ENCODE measurements at places on chromosomes 4 and X. TPM values are rescaled to one million over a fixed set of nuclear protein-coding genes. Genes with fewer than 3 reads are reported as not detected.

GRCh38 chr4:45294464-45294863 lies 568.1 kb upstream of the GNPDA2 start:
- no peaks in the 10 kb centered on the region for H3K36me3 ChIP-seq
- H3K4me3 ChIP-seq = no peak overlapping the region
- H3K27ac ChIP-seq = no peak overlapping the region

DNA sequence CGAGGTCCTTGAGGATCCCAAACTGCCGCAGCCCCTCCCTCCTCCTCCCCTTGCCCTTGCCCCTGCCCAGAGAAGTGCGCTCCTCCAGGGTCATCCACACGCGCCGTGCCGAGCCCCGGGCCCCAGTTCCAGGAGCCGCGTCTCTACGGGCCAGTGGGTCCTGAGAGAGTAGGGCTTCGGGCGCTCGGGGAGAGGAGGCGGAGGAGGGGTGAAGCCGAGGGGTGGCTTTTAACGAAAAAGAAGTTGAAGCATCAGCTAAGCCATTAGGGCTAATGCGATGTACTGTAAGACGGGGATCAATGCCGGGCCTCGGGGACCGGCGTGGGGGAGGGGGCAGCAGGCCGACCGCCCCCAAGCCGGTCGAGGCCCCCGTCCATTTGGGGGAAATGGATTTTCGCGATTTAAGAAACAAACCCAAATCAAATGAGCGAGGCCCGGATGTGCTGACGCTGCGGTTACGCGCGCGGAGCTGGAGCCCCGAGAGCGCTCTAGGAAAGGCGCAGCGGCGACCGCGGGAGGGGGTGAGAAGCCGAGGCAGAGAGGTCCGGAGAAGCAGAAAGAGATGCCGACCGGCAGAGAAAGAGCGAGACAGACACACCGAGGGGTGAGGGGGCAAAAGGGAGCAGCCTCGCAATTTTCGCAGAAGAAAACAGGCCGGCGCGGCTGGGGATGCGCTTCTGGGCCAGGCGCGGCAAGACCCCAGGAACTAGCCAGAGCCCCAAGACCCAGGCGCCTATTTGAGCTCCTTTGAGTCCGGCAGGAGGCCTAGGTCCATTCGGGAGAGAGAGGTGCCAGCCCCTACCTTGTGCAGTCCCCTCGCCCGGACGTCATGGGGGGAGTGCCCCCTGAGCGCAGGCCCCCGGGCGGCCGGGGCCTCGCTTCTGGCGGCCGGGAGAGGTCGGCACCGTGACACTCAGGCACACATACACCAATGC lies 13.6 kb downstream of the HMX1 start:
- no peak overlapping the region for H3K4me3 ChIP-seq
- no peak overlapping the region for H3K27ac ChIP-seq
- H3K27me3 ChIP-seq = peaks cover 69% of the 10 kb centered on the region

- H3K4me3 ChIP-seq = no peak overlapping the region
- H3K36me3 ChIP-seq = no peaks in the 10 kb centered on the region
- DNase-seq = peak; percentile 46
- H3K4me1 ChIP-seq = no peaks in the 10 kb centered on the region
These were observed 125.8 kb downstream of the HMX1 start for GRCh38 chr4:8745826-8746225.

Gene TLR8
- total RNA-seq = not detected

DNA sequence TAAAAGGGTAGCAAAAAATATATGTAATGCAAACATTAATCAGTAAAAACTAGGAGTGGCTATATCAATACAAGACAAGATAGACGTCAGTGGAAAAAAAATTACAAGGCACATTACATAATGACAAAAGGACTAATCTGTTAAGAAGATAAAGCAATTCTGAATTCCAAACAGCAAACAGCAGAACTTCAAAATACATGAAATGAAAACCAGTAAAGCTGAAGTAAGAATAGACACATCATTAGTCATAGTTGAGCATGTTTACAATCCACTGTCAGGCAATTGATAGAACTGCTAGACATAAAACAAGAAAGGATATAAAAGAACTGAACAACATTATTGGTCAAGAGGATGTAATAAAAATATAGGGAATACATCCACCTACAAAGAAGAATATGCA lies 12.2 kb downstream of the SULT1B1 start:
- no peak overlapping the region for H3K4me3 ChIP-seq
- H3K4me1 ChIP-seq = no peaks in the 10 kb centered on the region
- peaks cover 3% of the 10 kb centered on the region for H3K27me3 ChIP-seq

GRCh38 chr4:8709050-8709728 lies 116.6 kb downstream of the CPZ start:
- H3K36me3 ChIP-seq = peaks cover 6% of the 10 kb centered on the region
- no peak for DNase-seq
- H3K27ac ChIP-seq = no peak overlapping the region
- peaks cover 41% of the 10 kb centered on the region for H3K27me3 ChIP-seq
- H3K4me3 ChIP-seq = no peak overlapping the region

Data from chondrocyte (in vitro differentiated cells).